NCI-H1092 (cell line): ENCODE measurements at places on chromosomes 1 and 21.

DNA sequence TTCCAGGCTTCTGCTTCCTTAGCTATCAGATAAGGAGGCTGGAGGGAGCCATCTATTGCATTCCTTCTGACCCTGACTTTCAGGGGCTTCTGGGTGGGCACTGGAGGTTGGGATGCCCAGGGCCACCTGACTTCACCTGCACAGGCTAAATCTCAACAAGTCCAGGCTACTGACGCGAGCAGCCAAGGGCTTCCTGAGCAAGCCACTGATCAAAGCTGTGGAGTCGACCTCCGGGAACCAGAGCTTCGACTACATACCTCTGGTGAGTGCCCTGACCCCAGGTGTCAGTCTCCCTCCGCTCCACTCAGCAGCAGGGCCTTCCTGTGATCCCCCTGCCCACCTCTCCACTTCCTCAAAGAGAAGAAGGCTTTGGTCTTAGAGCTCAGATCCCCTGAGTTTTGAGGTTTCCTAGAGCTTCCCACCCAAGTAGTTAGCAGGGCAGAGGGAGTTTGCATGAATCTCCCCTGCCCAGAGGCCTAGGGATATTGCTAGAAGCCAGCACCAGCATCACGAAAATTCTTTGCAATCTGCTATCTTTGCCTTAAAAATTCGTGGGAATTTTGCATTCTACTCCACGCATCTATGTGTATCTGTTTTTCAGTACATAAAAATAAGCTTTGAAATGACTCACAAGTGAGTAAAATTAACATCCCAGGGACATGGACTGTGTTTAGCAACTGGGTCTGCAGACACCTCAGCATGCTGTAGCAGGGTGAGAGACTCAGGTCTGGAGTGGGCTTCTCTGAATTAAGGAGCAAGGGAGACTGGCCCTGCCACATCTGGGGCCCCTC, 61.4 kb downstream of the VWA5B1 start:
- DNase-seq = no peak

GRCh38 chr1:40606978-40607377, 58.5 kb downstream of the RIMS3 start:
- no peak for DNase-seq

GRCh38 chr21:44078411-44078981, 28.7 kb upstream of the PWP2 start:
- no peak for DNase-seq

- DNase-seq = no peak
Measured at GRCh38 chr1:212759683-212760082, 31.9 kb downstream of the NSL1 start.

DNA sequence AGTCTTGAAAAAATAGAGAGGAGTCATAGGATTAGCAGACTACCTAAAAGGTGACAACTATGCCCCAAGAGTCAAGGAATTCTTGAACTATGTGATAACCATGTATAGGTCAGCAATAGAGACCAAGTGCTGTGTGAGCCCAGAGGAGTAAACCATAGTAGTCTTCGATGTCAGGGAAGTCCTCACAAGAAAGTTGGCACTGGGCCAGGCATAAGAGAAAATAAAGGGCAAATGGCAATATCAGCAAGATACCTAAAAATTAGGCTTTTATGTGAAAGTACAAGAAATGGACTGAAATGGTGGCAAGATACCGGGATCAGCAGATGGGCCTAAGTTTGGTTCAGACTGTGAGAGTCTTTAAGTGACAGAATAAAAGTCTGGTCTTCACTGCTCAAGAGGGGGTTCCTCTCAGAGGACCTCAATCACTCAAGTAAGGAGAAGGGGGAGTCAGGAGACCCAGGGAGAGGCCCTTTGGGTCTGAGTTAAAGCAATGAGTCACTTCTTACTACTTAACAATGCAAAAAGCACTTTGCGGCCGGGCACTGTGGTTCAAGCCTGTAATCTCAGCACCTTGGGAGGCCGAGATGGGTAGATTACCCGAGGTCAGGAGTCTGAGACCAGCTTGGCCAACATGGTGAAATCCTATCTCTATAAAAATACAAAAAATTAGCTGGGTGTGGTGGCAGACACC, 95.0 kb downstream of the TEX35 start:
- no peak for DNase-seq

DNA sequence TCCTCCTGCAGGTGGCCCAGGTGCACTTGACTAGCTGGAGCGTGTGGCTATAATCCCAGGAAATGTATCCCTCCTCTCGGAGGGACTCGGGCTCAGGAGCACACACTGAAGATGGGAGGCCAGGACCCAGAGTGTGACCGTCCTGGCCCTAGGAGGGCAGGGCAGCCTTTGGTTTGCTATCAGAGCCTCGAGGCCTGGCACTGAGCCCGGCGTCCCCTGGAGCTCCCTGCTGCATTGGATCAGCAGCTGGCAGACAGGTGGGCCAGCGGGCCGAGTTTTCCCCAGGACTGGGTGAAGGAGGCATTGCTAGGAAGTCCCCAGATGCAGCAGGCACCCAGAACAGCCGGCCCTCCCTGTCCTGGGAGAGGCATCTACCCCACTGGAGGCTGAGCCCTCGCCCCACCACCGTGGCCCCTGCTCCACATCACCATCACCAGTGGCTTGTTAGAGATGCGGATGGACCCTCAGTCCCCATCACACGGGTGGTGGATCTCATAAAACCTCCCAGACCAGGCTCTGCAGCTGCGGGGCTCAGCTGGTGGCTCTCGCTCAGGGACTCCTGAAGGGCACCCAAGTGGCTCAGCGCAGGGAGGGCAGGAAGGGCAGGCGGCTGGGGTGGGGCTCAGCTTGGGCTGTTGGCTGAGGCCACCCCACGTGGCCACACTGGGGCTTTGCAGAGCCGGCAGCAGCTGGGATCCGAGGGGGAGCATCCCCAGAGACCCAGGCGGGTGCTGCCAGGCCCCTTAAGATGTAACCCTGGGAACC, 32.7 kb upstream of the POFUT2 start:
- peak; percentile 62 for DNase-seq

- DNase-seq = no peak
Measured at GRCh38 chr1:112723511-112723839, 8.3 kb upstream of the PPM1J start.

DNA sequence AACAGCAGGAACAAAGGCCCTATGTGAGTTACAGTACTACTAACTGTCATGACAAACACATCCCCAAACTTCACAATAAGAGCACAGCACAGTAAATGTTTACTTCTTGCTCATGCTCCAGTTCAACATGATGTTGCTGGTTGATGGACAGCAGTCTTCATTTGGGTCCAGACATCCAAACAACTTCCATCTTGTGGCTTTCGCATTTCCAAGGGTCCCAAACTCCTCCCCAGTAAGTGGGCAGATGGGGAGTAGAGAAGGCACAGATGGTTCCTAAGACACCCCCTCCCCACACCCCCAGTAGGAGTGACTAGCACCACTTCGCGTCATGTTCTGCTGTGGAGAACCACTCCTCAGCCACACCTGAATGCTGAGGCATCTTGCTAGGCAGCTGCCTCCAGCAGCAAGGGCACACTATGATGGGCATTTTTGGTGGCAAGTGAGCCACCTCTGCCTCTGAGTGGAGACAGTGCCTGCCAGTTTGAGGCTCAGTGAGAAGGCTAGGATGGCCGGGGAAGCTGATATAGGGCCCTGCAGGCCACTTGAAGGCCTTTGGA, 32.7 kb upstream of the CD2 start:
- no peak for DNase-seq

GRCh38 chr1:162916407-162916806, 55.4 kb upstream of the CCDC190 start:
- DNase-seq = no peak

- DNase-seq = no peak
Measured at GRCh38 chr21:44870748-44871495, 2.6 kb downstream of the PTTG1IP start.

DNA sequence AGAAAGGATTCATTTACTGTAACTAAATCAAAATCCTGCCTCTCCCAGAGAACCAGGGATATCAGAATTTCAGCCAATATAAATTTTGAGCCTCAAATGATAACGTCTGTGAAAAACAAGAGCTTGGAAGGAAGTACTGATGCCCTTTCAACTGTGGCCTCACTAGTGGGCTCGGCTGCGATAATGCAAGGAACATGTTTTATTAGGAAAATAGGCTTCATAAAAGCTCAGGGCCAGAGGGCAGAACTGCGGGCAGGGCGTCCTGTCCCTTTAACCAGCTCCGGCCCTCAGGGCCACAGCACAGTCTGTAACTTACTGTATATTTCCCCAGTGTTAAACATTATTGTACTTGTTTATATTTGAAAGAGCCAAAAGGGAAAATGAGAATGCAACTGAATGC, 122.0 kb downstream of the PEX14 start:
- no peak for DNase-seq
